ENCODE measurements at places on chromosomes 2 and 18.

DNA sequence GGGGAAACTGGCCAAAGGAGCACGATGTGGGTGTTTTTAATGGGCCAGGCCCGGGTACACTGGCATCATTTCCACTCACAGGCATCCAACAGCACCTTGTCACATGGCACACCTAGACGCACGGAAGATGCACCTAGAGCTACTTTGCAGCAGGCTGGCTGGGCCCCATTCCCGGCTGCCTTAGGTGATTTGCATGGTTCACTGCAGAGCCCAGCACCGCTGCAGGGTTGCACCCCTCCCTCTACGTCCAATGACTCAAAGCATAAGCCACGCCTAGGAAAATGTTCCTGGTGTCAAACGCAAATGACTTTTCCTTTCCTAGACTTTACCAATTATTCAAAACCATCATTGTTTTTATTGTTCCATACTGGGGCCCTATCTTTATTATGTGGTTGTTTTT, 222.9 kb downstream of the EIPR1 start:
- DNase-seq, result no peak

GRCh38 chr2:46441838-46442712, 37.3 kb upstream of the TMEM247 start:
- DNase-seq, result no peak

- DNase-seq, result no peak
Measured at GRCh38 chr2:120395221-120396012, 49.5 kb downstream of the INHBB start.

GRCh38 chr2:227713291-227713690, 4.5 kb downstream of the SLC19A3 start:
- DNase-seq, result no peak

- no peak for DNase-seq
Measured at GRCh38 chr18:21741562-21742314, 1.1 kb downstream of the MIB1 start.

All from hippocampal formation (tissue), 2 donors.